ENCODE measurements at places on chromosomes 6 and 20.

DNA sequence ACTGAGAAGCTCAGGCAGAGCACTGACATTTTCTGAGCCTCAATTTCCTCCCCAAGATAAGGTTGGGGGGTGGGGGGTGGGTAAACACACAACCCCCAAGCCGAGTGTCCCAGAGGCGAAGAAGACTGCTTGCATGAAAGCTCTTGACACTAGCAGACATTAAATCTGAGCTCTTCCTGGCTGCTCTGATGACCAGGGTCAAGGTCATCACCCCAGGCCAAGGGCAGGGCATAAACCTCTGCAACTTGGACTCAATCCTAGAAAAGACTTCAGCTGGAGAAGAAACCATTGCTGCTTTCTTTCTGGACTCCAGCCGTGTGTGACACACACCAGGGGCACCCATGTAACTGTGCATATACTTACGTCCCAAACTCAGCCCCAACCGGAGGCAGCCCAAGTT is 109.0 kb downstream of the BANF2 start:
- DNase-seq: no peak

- no peak for DNase-seq
Measured at GRCh38 chr20:25300496-25301170, 52.7 kb downstream of the PYGB start.

GRCh38 chr6:84688141-84688873 is 76.1 kb downstream of the TBX18 start:
- DNase-seq: no peak

DNA sequence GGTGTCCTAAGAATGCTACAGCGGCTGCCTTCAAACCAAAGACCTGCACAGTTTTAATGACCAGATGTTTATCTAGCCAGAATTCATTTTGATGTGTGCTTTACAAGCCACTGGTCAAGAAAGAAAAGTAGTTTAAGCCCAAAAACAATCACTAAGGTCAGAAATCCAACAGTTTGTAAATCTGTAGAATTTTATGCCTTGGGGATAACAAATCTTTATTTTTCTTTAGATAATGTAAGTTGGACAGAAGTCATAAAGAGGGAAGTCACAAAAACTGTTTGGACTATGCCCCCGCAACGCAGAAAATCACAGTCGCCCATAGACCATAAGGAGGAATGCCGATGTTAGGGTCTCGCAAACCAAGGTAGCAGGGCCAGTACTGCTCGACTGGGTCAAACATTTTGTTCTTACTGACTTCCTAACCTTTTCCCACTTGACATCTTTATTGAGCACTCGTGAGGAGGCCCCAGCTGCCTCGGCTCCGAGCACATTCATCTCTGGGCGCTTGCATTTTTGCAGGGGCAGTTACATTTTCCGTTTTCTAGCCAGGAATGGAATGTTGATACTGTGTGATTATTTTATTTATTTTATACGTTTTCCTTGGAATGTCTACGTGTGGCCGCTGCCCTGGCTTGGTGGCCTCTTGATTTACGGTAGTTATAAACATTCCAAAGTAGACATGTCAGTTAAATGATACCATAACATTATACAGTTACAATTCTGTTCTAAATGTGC is 56.7 kb upstream of the APCDD1L start:
- no peak for DNase-seq

GRCh38 chr6:97095311-97095850 is 170.9 kb downstream of the KLHL32 start:
- DNase-seq: no peak

DNA sequence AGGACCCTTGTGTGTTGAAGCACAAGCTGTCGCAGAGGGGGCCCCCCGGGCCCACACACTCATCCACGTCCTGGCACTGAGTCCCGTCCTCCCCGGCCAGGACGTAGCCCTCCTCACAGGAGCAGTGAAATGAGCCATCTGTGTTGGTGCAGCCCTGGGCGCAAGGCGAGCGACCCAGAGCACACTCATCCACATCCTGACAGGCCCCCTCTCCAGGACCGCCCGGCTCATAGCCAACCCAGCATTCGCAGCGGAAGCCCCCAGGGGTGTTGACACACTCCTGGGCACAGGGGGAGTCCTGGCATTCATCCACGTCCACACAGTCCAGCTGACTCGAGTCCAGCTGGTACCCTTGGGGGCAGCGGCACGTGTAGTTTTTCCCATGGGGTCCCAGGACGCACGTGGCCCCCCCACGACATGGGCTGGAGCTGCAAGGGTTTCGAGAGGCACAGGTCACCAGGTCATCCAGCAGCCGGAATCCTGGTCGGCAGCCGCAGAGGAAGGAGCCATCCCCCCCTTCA is 1.2 kb downstream of the CD93 start:
- no peak for DNase-seq

DNA sequence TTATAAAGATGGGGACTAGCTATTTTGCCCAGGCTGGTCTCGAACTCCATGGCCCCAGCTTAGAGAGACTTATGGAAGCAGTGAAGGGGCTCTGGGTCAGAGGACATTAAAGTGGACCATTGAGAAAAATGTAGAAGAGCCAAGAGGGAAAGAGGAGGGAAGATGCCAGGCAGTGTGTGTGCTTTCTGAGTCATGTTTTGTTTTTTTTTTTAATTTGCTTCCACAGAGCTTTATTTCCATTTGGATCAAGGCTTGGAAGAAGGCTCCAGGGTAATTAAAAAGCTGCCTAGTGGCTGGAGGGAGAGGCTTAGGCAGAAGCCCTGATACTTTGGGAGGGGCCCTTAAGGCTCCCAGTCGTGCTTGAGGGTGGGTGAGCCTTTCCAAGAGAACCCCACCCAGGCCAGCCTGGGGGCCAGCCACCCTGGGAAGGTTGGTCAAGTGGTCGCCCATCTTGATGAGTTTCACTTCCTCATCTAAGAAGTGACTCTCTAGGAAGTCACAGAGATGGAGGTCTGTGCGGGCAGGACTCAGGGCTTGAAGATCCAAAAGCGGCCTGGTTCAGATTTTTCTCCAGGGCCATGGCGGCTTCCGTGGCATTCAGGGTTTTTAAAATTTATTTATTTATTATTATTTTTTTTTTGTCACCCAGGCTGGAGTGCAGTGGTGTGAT is 3.0 kb upstream of the ZNF335 start:
- peak; percentile 60 for DNase-seq

DNA sequence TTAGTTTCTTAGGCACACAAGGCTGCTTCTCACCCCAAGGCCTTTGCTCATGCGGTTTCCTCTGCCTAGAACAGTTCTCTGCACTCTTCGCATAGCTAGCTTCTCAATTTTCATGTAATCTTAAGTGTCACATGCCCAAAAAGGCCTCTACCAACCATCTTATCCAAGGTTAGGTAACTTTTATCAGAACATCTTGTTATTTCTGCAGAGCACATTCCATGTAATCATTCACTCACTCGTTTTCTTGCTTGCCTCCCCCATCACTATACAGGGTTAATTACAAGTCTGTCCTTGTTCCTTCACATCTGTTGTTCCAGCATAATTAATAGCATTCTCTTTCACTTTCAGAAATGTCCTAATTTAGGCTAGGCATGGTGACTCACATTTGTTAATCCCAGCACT is 53.8 kb downstream of the NCOA6 start:
- no peak for DNase-seq
